ENCODE measurements at places on chromosomes 12 and 14.

DNA sequence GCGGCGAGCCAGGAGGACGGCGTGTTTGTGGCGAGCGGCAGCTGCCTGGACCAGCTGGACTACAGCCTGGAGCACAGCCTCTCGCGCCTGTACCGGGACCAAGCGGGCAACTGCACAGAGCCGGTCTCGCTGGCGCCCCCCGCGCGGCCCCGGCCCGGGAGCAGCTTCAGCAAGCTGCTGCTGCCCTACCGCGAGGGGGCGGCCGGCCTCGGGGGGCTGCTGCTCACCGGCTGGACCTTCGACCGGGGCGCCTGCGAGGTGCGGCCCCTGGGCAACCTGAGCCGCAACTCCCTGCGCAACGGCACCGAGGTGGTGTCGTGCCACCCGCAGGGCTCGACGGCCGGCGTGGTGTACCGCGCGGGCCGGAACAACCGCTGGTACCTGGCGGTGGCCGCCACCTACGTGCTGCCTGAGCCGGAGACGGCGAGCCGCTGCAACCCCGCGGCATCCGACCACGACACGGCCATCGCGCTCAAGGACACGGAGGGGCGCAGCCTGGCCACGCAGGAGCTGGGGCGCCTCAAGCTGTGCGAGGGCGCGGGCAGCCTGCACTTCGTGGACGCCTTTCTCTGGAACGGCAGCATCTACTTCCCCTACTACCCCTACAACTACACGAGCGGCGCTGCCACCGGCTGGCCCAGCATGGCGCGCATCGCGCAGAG lies 873 bp downstream of the PLXNC1 start:
- DNase-seq = peak; percentile 58

DNA sequence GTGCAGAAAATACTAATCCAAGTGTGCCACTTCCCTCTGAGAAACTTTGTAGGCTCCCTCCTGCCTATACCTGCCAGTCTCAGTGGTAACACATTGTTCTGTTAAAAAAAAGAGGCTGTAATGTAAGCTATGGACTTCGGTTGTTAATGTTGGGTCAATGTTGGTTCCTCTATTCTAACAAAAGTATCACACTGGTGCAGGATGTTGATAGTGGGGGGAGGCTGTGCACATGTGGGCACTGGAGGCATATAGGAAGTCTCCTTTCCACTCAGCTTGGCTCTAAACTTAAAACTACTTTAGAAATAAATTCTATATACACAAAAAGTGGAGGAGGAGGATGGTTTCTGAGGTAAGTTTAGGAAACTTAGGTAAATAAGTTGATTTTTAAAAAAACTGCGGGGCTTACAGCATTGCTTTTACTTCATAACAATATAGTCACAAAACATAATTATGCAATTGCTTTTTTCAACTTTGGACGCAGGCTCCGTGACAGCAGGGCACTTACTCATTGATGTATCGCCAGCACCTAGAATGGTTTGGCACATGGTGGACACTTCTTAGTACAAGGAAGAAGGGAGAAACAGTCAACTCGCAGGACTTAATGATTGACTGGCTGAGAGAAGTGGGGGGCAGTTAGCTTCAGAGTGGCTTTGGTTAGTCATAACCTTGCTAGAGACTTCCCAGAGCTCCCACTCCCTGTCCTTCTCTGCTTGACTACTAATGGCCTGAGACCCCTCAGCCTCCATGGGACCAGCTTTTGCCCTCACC lies 7.9 kb upstream of the NYNRIN start:
- no peak for DNase-seq

- DNase-seq = no peak
Observed at GRCh38 chr12:17342381-17342961, 736.5 kb upstream of the LMO3 start.

DNA sequence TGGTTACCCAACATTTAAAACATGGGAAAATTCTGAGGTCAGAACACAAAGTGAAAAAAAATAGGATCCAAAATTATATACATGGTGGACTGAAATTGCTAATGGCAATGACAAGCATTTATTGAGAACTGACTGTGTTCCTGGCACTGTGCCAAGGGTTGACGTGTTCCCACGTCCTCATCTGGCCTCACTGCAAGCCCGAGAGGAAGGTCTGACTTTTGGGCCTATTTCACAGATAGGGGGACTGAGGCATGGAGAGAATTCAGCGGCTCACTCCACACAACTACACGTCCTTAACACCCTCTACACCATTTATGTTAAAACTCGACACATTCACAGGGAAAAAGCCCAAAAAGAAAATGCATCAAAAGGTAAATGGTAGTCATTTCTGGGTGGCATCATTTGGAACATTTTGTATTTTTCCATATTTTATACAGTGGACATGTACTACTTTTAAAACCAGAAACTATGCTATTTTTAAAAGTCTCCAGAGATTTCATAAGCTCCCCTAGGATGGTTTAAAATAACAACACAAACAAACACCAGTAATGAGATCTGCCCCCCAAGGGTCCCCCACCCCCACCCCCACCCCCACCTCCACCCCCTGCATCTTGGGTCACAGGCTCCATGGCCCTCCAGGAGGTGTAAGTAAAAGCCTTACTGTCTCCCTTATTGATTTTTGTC lies 27.7 kb downstream of the CLMN start:
- no peak for DNase-seq

Measured in endothelial cell (in vitro differentiated cells).